ENCODE measurements at places on chromosomes 2 and 18.

- no peak for DNase-seq
These were observed 35.1 kb upstream of the MAPRE2 start for GRCh38 chr18:35005963-35006577.

DNA sequence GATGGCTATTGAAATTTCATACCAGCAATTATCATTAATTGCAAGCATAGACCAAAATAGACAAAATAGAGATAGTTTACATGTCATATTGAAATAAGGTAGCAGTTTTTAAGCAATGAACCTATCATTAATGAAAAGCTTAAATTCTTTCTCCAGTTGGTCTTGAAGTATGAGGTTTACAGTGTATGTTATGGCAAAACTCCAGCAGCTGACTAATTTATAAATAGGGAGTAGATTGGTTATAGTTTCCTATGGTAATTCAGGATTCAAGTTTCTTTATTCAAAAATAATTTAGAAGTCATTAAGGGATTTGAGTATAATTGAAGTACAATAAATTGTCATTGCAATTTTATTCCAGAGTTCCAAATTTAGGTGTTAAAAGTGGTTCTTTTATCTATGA lies 69.6 kb upstream of the COL5A2 start:
- DNase-seq = no peak

DNA sequence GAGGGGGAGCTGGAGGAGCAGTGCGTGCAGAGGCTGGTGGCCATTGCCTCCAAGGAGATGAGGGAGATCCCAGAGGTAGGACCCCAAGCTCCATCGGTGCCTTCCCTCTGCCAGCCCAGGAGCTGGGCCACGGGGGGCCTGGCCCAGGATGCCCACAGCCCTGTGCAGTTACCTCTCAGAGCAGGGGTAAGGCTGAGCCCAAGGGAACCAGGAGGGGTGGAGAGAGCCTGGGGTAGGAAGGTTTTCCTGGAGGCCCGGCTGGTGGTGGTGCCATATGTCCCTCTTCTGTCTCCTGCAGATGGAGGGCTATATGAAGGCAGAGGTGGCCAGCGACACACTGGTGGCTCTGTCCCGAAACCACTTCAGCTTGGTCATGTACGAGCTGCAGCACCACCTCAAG lies 11.4 kb downstream of the MROH2A start:
- no peak for DNase-seq

- DNase-seq = no peak
These were observed 93.7 kb downstream of the TMEM17 start for GRCh38 chr2:62412347-62412742.

Data from activated T-cell treated with anti-CD3 and anti-CD28 coated beads for 24 hours (primary cell).